SW480 (cell line): ENCODE measurements at places on chromosomes 5 and 9.

DNA sequence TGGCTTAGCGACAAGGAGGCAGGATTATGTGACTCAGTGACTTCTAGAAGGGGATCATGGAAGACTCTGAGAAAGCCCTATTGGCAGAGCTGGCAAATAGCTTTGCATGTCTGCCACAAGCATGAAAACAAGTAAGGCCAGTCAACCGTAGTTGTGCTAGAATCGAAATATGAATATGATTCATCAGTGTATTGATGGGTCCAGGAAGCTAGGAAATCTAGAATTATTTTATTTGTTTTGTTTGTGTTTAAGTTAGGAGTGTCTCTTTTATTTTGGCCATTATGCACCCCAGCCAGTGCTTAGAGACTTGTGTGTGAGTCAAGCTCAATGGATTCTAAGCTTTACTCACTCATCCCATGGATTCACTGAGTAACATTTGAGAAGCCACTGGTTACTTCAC, 3.8 kb upstream of the ITGA2 start:
- no peak for DNase-seq

GRCh38 chr9:17422994-17423680, 155.7 kb upstream of the SH3GL2 start:
- DNase-seq: no peak

DNA sequence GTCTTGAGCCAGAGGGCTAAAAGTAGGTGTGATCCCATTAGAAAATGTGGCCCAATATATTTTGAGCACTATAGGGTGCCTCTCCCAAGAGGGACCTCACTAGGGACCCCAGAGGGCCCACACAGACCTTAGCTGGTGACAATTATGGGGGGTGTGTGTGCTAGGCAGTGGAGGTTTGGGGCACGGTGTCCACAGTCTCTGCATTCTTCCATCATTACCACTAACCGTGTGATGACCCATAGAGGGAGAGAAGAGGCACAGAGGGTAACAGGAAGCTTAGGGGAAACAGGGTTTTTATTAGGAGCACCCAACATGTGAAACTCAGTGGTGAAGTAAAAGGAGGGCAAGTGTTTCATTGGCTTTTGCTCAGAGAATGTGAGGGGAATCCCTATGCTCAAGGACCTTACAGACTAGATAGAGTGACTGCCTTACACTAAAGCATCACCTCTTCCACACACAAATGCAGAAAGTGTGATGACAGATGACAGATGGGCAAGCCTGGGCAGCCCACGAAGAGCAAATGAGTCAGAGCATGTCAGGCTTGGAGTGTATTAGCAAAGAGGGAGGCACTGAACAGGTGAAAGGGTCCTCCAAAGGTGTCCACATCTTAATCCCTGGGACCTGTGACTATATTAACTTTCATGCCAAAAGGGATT, 2.5 kb upstream of the ACTL7A start:
- DNase-seq: no peak

DNA sequence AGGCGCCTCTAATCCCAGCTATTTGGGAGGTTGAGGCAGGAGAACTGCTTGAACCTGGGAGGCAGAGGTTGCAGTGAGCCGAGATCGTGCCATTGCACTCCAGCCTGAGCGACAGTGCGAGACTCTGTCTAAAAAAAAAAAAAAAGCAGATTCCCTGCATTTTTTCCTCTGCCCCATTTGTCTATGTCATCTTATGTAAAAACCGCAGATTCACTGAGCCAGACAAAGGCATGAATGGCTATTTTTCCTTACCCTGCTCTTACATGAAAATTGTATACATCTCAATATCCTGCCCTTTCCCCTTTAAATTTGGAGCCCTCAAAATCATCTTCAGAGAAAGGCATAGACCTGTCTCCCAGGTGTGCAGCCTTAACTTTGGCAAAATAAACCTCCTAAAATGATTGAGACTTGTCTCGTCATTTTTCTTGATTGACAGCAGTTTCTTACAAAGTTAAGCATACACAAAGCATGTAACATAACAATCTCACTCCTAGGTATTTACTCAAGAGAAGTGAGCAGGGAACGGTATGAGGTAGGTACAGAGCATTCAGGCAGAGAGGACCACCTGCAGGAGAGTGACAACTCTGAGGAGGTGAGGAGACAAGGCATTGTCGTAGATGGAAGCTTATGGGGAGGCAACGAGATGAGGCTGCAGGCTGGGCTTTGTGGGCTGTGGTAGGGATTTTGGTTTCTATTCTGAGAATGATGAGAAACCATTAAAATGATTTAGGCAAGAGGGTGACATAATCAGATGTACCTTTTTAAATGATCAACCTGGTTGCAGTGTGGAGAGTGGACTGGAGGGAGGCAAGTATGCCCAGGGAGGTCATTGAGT, 65.7 kb upstream of the IL6ST start:
- DNase-seq: no peak

DNA sequence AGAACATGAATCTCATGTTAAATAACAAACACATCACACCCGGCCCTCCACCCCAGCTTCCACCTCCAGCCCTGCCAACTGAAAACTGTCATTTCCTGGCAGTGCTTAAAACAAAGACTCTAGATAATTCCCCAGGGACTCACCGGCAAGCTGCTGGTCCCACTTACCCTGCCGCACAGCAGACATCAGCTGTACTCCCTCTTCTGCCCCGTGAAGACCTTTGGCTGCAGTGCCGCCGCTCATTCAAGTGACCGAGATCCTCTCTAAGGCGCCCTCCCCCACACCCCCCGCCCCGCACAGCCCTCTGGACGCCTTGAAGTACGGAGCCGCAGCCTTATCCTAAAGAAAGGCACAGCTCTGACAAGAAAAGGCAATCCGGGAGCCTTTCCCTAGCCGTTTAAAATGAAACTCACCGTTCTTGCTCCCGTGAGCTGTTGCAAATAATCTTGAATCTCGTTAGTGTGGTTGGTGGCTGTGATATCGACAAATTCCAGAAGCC, 434 bp downstream of the GLRX start:
- DNase-seq: peak; percentile 49

DNA sequence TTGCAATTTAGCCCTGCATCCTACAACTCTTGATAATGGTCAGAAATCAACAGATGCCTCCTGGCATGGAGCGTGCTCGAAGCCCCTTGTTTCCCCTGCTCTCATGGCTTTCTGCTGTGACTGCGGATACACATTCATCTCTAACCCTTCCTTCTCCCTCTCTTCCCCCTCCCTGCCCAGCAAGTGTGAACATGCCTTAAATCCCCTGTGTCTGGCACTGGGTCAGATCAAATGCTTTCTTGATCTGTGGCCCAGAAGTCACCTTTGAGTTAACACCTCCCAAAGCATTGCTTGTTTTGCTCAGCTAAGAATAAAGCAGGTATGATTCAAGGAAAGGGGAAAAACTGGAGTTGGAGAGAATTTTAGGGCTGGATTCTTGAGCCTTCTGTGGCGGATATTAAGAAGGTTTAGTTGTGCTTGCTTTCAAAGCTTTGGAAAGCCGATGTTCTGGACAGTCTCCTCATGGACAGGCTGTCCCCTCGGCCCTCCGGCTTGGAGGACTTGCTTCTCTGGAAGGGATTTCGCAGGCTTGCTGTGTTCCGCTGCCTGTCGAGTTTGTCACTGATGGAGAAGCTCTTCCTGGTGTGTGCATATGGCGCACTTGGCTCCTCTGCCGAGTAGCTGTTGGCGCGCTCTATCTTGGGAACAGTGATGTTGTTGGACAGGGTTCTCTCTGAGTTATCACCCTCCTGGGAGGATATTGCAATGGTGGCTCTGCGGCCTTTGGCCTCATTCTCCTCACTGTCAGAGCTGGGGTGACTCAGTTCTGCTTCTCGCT, 121.3 kb upstream of the KLF9 start:
- DNase-seq: no peak

- no peak for DNase-seq
Observed at GRCh38 chr9:126371007-126371870, 44.6 kb downstream of the MVB12B start.

- DNase-seq: no peak
Observed at GRCh38 chr5:180082633-180083420, 11.3 kb upstream of the RNF130 start.

- no peak for DNase-seq
Observed at GRCh38 chr5:150213530-150213929, 23.7 kb downstream of the SLC6A7 start.

- DNase-seq: no peak
Observed at GRCh38 chr5:81517462-81517861, 123.5 kb upstream of the ACOT12 start.

DNA sequence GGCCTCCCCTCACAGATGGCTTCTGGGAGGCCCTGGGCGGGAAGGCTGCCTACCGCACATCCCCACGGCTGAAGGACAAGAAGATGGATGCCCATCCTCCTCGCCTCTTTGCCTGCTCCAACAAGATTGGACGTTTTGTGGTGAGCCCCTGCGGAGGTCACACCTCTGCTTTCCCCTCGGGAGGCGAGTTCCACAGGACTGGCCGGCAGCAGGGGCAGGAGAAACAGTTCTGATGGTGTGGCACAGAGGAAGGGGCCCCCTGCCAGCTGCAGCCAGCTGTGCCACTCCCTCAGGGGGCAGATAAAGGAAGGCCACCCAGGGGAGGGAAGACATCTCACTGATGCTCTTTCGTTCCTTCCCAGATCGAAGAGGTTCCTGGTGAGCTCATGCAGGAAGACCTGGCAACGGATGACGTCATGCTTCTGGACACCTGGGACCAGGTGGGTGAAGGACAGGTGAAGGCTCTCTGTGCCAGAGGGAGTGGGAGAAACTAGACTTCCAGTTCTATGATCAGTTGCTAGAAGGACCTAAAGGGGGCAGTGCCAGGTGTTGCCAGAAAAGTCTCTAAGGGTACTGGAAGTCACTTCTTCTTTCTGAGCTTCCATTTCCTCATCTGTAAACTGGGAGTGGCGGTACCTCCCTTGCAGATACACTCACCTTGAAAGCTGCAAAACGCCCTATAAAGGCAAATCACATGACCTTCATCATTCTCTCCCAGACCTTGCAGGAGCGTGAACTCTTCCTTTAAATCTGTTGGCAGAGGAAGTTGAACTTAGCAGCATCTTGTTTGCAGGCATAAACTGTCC, 41.0 kb downstream of the STOM start:
- no peak for DNase-seq

DNA sequence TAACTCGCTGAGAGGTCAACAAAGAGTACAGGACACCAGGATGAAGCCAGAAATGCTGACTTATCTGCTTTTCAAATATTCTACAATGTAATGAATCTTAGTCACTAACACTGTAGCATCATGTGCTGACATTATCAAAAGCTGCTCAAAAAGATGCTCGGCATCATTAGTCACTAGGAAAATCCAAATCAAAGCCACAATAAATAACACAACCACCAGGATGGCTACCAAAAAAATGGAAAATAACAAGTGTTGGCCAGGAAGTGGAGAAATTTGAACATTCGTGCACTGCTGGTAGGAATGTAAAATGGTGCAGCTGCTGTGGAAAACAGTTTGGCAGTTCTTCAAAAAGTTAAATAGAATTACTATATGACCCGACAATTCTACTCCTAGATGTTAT, 269.1 kb downstream of the GLIS3 start:
- DNase-seq: no peak

DNA sequence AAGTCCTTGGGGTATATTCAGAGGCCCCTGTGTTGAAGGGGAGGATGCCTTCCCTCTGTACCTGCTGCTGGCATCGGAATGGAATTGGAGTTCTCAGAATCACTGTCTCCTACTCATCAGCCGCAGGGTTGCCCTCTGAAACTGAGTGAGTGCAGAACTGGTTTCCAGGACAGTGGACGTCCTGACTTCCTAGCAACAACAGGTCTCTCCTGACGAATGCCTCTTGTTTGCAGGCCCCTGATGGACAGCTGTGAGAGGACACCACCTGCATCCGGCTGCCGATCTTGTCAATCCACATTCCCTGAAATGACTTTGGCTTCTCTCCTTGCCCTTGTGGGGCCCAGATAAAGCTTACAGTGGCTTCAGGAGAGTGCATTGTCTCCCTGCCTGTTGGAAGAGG, 274.5 kb downstream of the NSG2 start:
- DNase-seq: no peak

- DNase-seq: no peak
Observed at GRCh38 chr5:52448111-52448510, 339.6 kb upstream of the ITGA1 start.

DNA sequence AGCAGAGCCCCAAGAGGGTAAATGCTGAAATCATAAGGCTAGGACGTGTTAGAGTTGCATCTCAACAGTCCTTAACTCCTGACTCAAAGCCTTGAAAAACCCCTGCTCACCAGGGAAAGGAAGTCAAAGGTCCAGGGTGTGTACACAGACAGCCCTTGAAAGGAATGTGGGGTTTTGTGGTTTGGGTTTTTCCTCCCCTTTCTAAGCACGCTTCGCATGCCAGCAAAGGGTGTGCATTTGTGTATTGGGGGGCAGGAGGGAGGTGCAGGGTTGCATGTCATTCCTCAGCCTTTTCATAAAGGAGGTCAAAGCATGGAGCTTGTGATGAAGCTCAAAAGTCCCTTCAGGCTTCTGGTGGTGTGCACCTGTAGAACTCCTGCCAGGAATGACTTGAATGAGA, 17.3 kb upstream of the XPA start:
- DNase-seq: peak; percentile 97

- DNase-seq: no peak
Observed at GRCh38 chr5:17064241-17064640, 128.2 kb upstream of the MYO10 start.

GRCh38 chr9:98888801-98889421, 54.8 kb upstream of the COL15A1 start:
- DNase-seq: no peak

GRCh38 chr5:142869886-142870285, 99.7 kb downstream of the ARHGAP26 start:
- DNase-seq: no peak

DNA sequence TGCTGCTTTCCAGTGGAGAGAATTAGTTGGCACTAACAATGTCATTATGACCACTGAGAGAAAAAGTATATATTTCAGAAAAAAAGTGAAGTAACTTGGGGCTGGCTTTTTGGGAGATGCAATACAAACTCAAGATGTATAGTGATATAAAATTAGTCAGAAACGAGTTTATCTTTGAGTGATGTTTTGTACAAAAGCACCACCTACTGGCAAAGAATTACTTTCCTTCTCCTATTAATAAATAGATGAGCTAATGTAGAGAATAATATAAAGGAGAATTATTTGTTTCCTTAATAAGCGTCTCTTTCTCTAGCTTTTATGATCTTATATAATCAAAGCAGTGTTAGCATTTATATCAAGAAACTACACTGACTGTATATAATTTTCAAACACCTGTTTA, 158.8 kb downstream of the MEF2C start:
- peak; percentile 29 for DNase-seq

- DNase-seq: no peak
Observed at GRCh38 chr5:176429972-176430371, 13.6 kb upstream of the CLTB start.
